Stimulated activated CD4-positive, alpha-beta T cell treated with anti-CD3 and anti-CD28 coated beads, Interleukin-12 subunit alpha, Interleukin-12 subunit beta, amount 100 ng/mL, for 24 hours (primary cell): ENCODE measurements at places on chromosomes 2 and 18.

- DNase-seq: no peak
Observed at GRCh38 chr2:46306330-46306751, 9.1 kb downstream of the EPAS1 start.

DNA sequence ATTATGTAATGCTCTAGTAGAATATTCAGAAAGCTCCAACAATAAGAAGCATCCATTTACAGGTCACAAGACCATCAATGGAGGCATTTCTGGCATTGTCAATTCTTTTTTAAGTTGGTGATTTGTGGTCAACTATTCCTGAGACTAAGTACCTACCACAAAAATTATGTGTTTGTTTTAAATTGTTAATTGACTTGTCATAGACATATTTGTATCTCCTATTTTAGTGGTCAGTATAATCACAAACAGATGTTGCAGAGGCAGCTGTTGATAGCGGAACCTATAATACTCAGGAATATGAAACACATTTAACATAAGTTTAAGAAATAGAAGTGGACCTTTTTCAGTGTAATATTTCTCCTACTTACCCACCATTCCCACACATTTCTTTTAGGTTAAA, 430.1 kb downstream of the CCDC85A start:
- no peak for DNase-seq

- DNase-seq: no peak
Observed at GRCh38 chr2:211077216-211077767, 520.9 kb downstream of the CPS1 start.

DNA sequence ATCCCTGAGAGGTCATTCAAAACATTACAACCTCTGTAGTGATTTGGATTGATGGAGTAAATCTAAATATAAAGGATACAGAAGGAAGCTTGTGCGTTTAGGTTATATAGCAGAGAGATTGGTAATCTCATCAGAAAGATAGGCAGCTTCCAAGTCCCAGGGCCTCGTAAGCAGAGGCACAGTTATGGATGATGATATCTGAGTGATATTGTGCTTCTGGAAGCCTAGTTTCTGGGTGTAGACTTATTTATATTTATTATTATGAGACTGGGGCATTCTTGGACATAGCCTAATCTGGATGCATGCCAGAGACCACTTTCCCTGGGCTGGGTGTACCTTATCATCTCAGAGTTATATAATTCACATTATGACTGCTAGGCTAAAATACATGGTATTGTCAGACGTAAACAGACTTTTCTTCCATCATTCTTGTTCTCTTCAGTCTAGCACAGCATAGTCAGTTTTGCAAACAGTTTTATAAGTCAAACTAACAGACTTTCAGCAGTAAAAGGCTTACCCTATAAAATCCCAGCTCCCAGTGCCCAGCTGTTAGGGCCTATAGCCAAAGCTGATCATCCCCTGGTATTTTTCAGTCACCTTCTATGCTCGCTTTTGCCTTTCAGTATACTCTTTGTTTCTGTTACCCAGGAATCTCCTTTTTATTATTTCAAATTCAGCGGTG, 47.9 kb downstream of the RAB3GAP1 start:
- no peak for DNase-seq

GRCh38 chr2:10139536-10139935, 17.0 kb downstream of the RRM2 start:
- DNase-seq: no peak

DNA sequence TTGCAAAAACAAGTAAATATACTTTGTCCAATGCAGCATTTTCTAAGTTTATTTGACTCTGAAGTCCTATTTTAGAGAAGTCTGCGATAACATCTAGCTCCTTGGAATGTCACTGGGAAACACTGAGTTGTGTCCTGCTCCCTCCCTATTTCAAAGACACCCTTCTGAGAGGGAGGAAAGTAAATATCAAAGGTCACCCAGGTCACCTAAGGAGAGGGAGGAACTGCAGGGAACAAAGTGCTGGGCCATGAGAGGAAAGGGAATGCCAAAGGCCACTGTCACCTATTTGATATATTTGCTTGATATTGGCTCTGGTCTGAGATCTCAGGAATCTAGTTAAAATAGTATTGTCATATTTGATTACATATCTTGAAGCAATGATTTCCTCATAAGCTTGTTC, 201.3 kb downstream of the GCA start:
- DNase-seq: no peak

DNA sequence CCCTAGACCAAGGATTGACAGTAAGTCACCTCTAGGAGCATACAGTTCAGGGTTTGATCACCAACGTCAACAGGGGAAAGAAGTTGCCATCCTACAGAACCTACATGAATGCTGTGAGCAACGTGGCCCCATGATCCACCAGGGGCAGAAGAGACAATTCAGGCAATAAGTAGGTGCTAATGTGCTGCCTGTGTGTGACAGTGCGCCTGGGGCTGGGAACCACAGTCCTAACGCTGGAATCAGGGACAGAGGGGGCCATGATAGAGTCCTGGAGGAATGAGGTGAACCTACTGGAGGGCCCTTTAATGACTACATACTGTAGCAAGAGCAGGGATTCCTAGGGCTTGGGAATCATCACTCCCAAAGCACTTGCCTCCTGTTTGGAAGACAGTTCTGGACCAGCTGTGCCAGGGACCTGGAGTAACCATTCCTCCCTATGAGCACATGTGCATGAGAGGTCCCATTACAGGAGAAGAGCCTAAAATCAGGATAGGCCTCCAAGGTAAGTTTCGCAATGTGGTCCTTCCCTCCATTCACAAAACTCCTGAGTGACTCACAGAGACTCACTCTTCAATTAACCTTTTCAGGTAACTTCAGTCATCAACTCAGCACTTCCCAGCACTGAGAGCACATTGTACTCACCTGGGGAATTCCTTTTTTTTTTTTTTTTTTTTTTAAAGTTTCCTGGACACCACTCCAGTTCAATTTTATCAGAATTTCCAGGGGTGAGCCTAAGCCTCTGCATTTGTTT, 214.0 kb downstream of the TMEM163 start:
- no peak for DNase-seq

DNA sequence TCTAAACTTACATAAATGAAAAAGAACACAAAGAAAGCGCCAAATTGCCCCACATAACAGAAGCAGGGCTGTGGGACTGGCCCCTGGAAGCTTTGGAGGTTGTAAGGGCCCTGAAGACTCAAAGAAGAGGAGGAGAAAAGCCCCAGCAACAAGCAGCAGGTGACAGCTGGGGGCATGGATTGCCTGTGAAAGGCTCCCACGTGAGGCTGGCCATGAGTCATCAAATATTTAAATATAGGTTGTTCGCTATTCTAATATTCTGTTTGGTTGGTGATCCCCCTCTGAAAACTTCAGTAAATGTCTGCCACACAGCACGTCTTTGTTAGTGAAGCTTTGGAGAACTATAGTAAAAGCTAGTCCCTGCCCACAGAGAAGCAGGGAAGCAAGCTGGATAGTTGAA, 132.4 kb downstream of the MREG start:
- DNase-seq: no peak

DNA sequence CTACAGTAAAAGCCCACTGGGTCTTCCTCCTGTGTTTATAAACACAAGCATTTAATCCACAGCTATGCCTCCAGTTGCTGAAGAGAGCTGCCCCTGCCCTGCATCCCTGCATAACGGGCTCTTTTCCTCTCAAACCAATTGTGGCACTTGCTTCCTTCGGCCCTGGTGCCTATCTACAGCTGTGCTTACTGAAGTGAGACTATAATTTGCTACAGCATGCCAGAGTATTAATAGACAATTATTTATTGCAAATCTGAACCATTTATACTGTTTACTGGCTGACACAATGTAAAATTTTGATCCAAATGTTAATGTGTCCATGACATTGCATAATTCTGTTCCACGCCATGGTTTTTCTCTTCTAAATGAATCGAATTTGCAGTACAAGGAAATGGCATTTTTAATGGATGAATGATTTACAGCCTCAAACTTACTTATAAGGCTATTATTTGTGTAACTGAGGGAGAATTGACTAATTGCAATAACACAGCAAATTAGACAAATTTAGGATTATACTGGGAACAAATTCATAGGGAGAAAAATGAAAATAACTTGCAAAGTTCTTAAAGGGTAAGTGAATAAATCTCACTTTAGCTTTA, 457.0 kb upstream of the HNRNPA3 start:
- no peak for DNase-seq

GRCh38 chr18:3455090-3455635, 5.2 kb downstream of the TGIF1 start:
- no peak for DNase-seq

DNA sequence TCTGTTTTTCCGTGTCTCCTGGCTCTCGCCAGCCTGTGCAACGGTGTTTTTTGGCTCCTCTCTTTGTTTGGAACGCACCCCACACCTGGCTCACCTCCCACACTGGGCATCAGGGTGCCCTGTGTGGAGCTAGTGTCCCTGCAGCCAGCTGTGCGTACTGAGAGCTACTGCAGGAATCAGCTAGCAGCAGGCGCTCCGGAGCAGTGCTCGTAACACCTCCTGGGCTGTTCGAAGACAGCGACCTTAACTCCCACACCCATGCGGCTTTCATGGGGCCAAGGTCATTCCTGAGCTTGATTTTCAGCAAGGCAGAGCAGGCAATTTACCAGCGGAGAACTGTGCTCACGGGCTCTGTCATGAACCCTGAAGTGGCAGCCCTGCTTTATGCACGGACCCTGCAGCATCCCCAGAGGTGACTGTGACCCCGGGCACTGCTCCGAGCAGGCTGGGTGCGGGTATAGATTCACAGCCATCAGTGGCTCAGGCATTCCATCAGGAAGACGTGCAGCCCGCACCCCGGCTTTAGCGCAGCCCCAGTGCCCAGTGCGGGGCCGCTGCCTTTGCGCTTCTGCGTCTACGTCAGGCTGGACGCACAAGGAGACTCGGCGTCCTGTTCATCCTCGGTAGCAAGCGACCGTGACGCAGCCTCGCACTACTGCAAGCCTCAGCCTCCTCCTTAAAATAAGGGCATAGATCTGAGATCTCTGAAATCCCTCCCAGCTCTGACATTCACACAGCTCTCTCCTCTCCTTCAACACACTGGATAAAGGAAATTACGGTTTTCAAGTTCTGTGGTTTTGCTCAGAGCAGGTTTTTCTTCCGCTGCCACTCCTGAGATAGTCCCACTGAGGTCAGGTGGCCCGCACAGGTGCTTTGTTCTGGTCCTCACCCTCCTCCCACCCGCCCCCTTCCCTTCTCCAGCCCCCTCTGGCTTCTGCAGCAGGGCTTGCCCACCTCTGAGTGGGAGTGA, 58.2 kb downstream of the ADI1 start:
- DNase-seq: no peak

DNA sequence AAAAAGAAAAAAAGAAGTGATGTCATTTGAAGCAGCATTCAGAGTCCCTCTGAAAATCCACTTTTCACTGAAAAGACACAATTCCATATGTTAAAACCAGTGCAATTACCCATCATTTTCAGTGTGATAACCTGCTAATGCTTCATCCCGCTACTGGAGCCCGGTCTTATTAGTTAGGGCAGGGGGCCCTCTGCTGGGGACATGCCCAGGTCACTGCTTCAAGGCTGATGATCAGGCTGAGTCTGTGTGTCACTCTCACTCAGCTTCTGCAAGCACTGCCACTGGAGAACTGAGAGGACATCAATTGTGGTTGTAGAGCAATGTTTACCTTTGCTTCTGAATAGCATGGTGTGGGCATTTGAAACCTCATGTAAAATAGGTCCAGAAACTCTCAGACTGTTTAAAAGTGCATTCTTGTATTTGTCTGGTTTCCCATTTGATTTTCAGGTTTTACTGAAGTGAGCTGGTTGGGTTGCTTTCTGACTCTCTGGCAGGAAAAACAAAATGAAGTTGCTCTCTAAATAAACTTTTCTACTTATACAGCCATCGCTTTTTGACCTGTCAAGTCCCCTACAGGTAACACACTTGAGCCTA, 49.2 kb upstream of the NXPH2 start:
- DNase-seq: peak; percentile 20
